HFFc6 (cell line): ENCODE measurements at places on chromosomes 16 and 17. TPM values are rescaled to one million over a fixed set of nuclear protein-coding genes. Genes with fewer than 3 reads are reported as not detected.
A peak's percentile ranks its signal among the peaks of the same experiment; 100 is the strongest.

DNA sequence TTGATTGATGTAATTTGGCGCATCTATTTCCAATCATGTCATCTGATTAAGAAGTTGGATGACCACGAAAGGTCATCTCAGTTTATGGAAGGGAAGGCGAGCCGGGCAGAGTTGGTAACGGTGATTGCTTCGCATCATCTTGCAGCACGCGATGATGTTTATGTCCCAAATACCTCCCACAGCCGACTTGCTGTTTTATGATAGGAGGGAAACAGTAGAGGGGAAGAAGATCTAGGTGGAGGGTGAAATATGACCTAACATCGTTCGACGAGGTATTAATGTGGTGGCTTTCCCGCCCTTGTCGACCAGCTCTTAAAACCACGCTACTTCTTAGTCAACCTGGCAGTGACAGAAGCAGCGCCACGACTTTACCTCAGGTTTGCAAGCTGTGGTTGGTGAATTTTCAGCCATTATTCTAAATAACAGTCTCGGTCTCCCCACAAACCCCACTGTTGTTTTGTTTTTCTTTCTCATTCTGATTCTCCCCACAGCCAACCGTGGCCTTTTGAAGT is 805 bp upstream of the TANC2 start:
- no peak for DNase-seq

GRCh38 chr17:57035971-57036481 is 49.0 kb upstream of the AKAP1 start:
- no peak for DNase-seq

- DNase-seq = no peak
Measured at GRCh38 chr17:63331301-63332061, 114.6 kb downstream of the CYB561 start.

DNA sequence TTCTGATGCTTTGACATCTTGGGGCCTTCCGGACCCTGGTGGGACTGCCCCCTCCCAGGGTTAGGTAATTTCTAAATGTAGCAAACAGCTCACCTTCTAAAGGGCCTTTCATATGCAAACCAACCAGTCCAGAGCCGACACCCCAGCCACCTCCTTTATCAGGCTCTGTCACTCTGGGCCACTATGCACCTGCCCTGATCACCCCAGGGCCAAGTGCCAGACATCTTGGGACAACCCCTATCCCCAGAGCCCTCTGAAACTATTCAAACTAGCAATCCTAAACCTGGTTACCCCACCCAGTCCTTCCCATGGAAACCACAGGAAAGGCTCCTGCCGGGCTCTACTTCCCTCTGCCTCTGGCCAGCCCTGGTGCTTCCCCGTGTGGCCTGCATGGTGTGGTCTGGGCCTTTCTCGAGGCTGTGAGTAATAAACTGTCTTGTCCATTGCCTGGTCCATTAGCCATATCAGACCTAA is 91.2 kb upstream of the TNRC6C start:
- no peak for DNase-seq

GRCh38 chr17:58535431-58535830 is 21.0 kb upstream of the MTMR4 start:
- peak; percentile 40 for DNase-seq

DNA sequence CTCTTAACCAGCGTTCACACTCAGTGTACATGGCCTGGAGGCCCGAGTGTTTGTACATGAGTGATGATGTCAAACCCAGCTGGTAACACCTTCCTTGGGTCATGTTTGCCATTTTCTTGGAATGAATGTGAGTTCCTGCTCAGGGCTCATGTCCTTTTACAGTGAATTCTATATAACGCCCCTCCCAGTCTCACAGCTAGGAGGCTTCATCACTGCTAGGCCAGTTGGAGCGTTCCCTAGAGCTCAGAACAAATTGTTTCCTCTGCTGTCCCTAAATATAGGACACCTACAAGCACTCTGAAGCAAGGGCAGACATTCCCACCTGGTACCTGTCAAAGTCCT is 5.5 kb downstream of the TIMM22 start:
- peak; percentile 52 for DNase-seq

GRCh38 chr17:37318931-37319594 is 56.7 kb upstream of the C17orf78 start:
- no peak for DNase-seq

USH1G gene
- not detected in 3 replicates for total RNA-seq

RAB26 gene
- total RNA-seq = 0.74 TPM in 1 of 2 replicates, not detected in the other

OR3A3 gene
- not detected in 3 replicates for total RNA-seq
